ENCODE measurements at places on chromosomes 5 and 9.

GRCh38 chr5:54295651-54296276 lies 14.6 kb downstream of the ARL15 start:
- no peak for DNase-seq

GRCh38 chr9:74951725-74952151 lies 974 bp downstream of the C9orf40 start:
- DNase-seq: peak; percentile 62

DNA sequence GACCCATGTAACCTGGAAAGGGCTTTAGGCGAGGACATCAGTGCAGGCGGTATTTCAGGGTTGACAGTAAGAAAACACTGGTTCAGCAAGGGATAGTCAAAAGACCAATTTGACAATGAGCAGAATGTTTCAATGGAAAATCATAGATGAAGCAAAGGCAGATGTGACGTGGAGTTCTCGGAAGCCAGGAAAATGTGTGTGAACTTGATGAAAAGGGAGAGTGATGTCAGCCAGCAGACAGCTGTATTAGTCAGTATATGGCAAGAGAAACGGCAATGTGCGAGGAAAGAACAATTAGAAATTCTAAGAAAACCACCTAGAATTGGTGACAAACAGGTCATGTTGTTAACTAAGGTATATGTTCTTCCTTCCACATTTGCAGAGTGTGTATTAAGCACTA lies 503.9 kb upstream of the DAB2 start:
- no peak for DNase-seq

- DNase-seq: no peak
These were observed 203.0 kb downstream of the ATPSCKMT start for GRCh38 chr5:10046676-10047075.

DNA sequence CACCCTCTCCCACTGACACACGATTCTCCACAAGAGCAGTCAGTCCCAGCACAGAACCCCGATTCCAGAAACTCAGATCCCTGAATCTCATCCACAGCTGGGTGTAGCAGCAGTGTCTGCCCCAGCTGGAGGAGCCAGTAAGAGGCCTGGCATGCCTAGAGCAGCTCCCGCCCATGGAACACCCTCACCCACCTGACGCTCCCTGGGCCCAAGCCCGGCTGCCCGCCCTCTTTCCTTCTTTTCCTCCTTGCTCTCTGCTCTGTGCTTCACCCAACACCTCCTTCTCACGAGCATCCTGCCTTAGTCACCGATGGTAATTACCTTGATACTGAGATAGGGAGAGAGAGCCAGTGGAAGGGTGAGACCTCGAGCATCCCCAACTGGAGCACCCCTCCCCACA lies 8.7 kb downstream of the PCDH1 start:
- DNase-seq: no peak

GRCh38 chr5:35438786-35439185 lies 178.9 kb upstream of the SPEF2 start:
- no peak for DNase-seq

DNA sequence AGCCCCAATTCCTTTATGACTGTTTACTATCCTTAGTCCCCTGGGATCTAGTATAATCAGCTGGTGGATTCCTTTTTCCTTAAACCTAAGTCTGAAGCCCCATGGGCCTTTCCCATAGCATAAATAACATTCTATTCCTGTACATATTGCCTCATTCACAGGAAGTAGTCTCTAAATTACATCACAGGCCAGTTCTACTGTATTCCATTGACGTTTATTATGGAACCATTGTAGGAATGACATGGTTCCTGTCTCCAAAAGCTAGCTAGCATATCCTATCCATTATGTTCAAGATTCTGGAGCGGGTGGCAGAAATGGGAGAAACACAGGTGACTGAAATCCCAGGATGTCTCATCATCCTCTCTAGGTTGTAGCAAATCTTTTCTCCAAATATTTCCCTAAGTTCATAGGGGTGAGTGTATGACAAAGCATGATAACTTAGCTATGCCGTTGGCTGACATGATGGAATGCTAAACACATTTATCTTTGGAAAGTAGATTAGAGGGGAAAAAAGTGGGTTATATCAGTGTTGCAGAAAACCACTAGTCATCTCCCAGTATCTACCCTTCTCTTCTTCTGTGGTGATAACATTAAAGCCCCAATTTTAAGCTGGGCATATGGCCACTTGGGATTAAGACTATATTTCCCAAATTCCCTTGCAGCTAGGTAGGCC lies 140.1 kb downstream of the FGF1 start:
- no peak for DNase-seq

DNA sequence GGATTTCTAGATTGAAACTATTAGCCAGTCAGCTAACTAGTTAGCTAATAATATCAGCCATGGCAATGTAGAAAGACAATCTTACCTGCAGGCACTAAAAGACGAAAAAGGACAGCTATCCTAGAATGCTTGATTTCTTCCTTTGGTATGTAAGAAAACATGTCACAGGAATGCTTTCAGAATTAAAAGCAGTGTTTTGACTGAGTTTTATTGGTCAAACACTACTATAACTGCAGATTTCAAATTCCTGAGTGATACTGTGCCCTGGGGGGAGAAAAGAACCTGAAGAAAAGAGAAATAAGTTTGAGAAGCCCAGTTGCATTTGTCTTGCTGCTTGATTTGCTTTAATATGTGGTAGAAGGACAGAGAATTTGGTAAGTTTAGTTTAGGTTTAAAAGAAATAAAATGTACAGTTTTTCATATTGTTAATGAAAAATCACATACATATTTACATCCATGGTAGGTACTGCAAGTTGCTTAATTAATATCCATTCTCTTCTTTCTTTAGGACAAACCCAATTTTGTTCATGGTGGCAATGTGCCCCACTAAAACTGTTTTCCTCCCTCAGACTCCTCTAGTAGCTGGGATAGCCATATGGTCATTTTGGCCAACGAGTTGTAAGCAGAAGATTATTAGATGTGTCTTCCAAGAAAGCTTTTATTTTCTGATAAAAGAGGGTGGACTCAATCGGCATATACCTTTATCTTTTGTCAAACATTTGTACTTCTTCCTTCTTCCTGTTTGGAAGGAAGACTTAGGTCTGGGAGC lies 4.3 kb upstream of the FAM169A start:
- no peak for DNase-seq

DNA sequence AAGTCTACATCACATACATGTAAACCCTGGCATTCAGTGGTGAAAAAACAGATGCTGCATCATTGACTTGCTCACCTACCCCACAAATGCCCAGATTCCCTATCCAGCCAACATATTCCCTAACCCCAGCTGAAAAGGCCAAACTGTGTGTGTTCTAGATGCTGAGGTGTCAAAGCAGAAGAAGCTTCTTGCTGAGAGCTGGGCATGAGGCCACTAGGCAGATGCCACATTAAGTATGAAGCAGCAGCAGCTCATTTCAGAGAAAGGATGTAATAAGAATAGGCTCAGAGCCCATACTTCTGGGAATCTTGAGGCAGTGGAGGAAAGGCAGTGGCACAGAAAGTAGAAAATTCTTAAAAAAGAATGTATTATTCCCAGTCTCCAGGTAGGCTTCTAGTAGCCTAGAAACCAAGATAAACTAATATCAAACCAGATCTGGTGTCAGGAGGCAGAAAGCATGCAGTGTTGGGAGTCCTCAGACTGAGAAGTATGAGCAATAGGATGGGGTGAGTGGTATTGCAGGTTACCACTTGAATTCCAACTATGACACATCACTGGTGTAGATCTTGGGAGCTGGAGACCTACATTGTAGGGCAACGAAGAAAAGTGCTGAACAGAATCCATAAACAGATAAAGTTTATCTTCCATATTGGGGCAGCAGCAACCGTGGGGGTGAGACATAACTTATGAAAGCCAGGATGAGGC lies 71.9 kb upstream of the GRHPR start:
- DNase-seq: no peak

GRCh38 chr5:139694556-139695177 lies 46.5 kb downstream of the CXXC5 start:
- DNase-seq: no peak

DNA sequence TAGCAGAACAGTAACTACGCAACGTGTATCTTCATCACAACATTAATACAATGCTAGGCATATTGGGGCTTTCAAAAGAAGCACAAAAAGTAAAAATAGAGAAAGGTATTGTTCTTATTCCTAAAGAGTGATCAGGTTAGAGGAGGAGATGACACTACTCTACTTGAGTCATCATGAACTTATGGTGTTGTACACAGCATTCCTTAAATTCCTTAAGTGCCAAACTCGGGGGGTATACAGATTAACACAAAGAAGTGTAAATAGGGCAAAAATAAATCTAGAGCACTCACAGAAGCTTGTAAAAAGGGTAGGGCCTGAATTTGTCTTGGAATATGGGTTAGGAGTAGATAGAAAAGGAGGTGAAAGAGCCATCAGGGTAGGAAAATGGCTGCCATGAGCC lies 308.0 kb upstream of the DAP start:
- DNase-seq: no peak

- DNase-seq: peak; percentile 9
These were observed 157.3 kb upstream of the EPB41L4A start for GRCh38 chr5:112576298-112576925.

DNA sequence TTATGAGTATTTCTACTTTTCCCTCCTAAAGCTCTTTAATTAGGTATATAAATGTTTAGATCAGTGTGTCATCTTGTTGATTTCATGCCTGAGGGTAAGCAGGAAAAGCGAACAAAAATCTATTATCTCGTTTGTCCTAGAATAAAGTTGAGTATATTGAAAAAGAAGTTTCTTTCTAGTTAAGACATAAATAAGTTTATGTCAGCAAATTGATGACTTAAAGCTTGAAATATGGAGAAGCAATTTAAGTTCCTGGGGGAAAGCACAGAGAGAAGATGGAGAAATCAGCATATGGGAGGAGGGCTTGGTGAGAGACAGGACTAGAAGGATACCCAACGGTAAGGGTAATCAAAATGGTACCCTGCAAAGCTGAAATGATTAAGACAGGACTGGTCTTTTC lies 813.4 kb downstream of the MTRR start:
- no peak for DNase-seq

- DNase-seq: no peak
These were observed 337.1 kb downstream of the KIAA0825 start for GRCh38 chr5:94281236-94281801.

- no peak for DNase-seq
These were observed 197.8 kb downstream of the GLIS3 start for GRCh38 chr9:4102078-4102477.

- no peak for DNase-seq
These were observed 55.1 kb downstream of the KIAA1958 start for GRCh38 chr9:112541685-112542084.

DNA sequence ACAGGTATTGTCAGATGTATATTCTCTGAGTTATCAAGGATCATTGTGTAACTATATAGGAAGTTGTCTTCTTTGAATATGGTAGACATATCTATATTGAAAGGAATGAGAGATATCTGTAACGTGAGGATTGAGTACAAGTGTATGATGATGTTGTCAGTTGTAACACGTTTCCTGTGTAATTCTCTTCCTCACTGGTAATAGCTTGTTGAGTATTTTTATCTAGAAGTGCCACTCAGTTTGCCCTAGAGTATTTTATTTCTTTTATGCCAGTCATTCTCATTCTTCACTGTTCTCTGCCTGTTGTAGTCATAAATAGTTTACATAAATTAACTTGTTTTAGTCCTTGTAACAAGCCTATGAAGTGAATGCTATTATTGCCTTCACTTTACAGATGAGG lies 172.1 kb downstream of the BAAT start:
- DNase-seq: no peak

GRCh38 chr9:89967527-89967926 lies 362.7 kb downstream of the GADD45G start:
- no peak for DNase-seq

DNA sequence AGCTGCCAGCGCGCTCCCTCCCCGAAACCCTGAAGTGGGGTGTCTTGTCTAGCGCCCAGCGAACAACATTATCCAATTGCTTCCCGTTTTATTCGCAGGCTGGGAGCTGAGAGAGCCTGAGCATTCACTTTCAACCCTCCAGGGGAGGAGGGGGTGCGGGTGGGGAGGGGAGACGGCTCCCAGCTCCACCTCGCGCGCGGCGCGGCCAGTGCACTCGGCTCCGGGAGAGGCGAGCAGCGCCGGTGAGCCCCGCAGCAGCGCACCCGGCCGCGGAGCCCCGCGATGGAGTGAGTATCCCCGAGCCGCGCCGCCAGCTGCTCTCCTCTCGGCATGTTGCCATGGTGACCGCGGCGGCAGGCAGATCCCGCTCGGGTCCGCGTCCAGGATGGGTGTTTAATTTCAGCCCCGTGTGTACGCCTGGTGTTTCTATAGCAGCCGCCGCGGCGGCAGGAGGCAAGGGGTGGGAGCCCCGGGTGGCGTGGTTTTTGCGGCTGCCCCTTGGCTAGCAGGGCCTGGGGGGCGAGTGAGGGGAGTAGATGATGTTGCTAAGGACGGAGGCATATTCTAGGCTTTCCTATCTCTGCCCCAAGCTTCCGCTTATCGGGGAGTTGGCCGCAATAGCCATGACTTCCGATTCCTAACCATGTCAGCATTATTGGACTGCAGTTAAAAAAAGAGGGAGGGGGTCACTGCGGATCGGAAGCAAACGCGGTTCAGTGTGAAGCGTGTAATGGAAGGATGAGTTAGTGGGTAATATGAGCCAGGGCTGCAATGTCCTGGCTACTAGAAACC lies 139.2 kb upstream of the PALM2AKAP2 start:
- peak; percentile 48 for DNase-seq

- DNase-seq: no peak
These were observed 11.7 kb downstream of the STX17 start for GRCh38 chr9:99918134-99918533.

- no peak for DNase-seq
These were observed 56.5 kb upstream of the ZNF354A start for GRCh38 chr5:178786859-178787499.

DNA sequence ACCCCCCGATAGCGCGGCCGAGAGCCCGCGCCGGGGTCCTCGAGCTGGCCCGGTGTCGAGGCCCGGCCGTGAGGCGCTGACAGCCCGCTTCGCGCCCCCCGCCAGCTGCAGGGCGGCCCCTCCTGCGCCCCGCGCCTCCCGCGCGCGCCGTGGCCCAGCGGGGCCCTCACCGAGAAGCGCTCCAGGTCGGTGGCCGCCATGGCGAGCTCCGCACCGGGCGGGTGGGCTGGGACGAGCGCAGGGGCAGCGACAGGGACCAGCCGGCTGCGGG lies 166 bp downstream of the SEPTIN8 start:
- no peak for DNase-seq

- DNase-seq: no peak
These were observed 1164.5 kb downstream of the CDH12 start for GRCh38 chr5:21688655-21689054.
